SW 1271 (cell line): ENCODE measurements at places on chromosomes 11 and 22.

DNA sequence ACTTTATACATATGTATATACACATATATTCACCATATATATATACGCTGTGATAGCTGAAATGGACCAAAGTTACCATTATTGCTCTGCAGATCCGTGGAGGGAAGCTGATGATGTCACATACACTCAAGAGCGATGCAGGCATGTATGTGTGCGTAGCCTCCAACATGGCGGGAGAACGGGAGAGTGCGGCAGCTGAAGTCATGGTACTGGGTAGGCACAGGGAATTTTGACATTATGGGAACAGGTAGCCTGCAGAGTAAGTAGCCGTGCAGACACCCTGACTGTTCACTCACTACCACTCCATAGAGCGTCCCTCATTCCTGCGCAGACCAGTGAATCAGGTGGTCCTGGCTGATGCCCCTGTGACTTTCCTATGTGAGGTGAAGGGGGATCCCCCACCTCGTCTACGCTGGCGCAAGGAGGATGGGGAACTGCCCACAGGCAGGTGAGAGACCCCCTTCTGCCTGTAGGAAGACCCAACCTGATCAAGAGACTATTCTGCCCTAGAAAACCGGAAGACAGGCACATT lies 4.7 kb downstream of the ROBO3 start:
- no peak for DNase-seq

GRCh38 chr11:111299101-111300026 lies 1.0 kb downstream of the POU2AF3 start:
- DNase-seq = peak; percentile 42

DNA sequence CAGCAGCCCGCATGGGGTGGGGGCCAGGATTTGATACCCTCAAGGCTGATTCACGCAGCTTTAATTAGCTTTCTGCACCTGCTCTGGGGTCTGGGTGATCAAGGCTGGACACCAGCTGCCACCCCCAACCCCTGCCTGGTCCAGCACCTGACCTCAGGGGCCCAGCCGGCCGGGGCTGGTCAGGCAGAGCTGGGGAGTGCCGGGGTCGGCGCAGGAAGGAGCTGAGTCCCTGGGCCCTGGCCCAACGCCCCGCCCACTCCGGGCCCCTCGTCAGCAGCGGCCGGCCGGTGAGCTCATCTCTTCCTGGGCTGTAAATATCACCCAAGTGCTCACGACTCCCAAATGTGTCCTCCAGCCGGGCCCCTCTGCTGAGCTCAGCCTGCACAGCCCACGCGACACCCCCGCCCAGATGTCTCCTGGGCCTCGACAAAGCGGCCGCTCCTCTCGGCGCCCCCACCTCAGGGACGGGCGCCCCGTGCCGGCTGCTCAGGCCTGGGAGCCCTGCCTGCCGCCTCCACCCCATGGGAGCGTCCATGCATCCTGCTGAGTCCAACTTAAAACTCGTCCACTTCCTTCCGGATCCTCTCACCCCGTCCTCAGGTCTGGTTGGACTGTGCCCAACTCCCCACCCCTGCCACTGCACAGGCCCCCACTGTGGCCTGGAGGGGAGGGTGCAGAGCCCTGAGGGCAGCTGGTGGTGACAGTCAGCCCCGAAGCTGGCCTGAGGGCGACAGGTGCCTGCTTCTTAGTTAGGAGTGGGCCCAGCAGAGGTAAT lies 29.0 kb downstream of the RTN4R start:
- no peak for DNase-seq

GRCh38 chr11:8621147-8621546 lies 27.1 kb upstream of the STK33 start:
- no peak for DNase-seq

DNA sequence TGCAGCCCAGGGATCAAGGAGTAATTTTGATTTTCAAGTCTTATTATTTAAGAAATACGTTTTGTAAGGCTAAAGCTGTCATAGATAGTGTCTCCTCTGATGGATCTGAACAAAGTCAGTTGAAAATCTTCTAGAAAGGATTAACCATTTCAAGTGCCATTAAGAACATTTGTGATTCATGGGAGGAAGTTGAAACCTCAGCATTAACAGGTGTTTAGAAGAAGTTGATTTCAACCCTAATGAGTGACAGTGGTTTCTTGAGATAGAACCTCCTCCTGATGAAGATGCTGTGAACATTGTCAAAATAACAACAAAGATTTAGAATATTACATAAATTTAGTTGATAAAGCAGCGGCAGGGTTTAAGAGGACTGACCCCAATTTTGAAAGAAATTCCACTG lies 61.7 kb downstream of the PRR5L start:
- no peak for DNase-seq

DNA sequence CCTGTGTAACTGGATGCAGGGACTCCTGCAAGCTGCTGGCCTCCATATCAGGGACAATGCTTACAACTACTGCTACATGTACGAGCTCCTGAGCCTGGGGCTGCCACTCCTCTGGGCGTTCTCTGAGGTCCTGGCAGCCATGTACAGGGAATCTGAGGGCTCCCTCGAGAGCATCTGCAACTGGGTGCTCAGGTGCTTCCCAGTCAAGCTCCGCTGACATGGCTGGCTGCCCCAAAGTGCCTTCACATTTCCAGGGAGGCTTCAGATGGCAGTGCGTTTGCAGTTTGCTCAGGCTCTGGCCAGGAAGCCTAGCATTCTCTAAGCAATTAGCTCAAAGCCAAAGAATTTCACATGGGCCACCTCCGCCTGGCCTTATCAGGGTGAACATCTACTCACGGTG lies 117.4 kb upstream of the PARVA start:
- no peak for DNase-seq

GRCh38 chr11:16784666-16785065 lies 46.2 kb downstream of the C11orf58 start:
- DNase-seq = no peak

- DNase-seq = peak; percentile 33
These were observed 3.6 kb upstream of the OR2AT4 start for GRCh38 chr11:75100314-75100713.

DNA sequence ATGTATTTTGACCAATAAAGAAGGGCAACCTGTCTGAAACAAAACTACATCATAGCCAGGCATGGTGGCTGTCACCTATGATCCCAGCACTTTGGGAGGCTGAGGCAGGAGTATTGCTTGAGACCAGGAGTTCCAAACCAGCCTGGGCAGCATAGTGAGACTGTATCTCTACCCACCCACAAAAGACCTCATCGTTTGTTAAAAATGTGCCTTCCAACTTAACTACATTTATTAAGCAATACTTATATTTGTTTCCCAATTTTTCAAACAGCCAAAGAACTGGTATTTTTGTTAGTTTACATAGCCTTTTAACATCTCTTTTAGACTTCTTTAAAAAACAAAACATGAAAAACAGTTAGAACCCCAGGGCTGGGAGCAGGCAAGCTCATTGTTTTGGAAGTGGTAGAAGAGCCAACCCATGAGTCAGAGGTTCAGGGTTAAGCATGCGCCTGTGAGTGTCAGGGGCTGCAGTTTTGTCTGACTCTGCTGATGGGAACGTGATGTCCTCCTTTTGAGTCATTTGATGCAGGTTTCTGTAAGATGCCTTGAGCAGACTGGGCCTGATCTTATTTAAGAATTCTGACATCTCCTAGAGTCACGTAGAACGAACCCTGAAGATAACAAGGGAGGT lies 53.9 kb upstream of the CRTAM start:
- no peak for DNase-seq

- peak; percentile 63 for DNase-seq
These were observed 3.4 kb downstream of the CLPB start for GRCh38 chr11:72430741-72431570.

DNA sequence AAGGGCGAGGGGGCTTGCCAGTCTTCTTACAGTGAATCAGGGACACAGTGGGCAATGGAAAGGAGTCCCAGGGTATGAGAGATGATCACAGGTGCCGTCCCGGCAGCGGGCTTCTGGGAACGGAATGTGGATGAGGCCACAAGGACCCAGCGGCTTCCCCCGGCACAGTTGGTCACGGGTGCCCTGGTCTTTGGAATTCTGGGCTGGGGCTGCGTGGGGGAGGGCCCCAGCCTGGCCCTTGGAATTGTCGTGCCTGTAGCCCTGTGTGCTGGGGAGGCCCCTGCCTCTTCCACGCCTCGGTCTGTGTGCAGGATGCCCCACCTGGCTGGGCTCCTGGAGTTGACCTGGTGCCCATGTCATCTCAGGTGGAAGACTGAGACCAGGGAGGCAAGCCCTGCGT lies 76.6 kb downstream of the FBLN1 start:
- DNase-seq = no peak

GRCh38 chr22:37084385-37084784 lies 25.1 kb downstream of the TMPRSS6 start:
- DNase-seq = no peak

DNA sequence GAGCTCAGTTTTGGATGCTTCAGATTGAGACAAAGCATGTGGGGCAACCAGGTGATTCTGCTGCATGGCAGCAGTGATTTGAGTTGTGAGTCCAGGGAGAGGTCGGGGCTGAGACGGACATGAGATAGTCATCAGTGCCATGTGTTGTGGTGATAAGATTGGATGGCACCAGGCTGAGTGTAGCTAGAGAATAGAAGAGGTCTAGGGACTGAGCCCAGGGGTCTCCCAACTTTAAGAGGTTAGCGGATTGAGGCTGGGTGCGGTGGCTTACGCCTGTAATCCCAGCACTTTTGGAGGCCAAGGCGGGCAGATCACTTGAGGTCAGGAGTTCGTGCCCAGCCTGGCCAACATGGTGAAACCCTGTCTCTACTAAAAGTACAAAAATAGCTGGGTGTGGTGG lies 6.3 kb upstream of the CTSD start:
- DNase-seq = no peak

DNA sequence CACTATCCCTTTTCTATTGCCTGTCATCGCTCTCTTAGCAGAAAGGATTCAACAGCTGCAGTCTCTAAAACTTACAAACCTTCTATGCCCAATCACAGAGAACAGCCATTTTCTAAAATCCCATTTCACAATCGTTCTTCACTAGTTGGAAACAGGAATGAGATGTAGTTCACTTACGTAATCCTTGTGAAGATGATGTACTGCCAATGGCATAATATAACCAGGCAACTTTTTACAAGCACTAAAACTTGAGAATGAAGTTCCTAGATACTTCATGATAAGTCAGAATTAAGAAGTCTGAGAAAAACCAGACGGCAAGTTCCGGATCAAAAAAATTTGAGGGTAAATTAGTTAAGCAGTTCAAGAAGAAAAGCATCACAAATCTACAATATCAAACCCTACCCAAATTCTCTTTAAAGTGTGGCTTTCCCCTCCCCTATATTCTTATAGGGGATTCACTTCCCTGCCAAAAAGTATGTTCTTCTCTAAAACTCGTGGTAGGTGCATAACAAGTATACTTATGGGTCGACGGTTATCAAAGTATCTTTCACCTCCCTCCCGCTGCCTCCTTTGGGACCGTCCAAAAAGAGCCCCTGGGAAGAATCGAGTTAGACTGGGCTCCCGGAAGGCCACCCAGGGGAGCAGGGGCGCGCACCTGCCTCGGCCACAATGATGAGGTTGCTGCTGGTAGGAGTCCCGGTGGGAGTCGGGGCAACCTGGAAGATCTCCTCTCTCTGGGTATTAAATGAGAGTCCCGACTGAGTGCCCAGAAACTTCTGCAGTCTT lies 666 bp downstream of the MSANTD4 start:
- DNase-seq = peak; percentile 18

DNA sequence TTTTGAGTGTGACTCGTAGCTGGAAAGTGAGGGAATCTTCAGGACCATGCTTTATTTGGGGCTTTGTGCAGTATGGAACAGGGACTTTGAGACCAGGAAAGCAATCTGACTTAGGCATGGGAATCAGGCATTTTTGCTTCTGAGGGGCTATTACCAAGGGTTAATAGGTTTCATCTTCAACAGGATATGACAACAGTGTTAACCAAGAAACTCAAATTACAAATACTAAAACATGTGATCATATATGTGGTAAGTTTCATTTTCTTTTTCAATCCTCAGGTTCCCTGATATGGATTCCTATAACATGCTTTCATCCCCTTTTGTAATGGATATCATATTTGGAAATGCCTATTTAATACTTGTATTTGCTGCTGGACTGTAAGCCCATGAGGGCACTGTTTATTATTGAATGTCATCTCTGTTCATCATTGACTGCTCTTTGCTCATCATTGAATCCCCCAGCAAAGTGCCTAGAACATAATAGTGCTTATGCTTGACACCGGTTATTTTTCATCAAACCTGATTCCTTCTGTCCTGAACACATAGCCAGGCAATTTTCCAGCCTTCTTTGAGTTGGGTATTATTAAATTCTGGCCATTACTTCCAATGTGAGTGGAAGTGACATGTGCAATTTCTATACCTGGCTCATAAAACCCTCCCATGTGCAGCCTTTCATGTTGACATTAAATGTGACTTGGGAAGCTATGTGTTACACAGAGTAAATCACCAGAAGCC lies 11.0 kb downstream of the OR51E1 start:
- no peak for DNase-seq

GRCh38 chr11:47499161-47499560 lies 50.2 kb upstream of the RAPSN start:
- DNase-seq = no peak

DNA sequence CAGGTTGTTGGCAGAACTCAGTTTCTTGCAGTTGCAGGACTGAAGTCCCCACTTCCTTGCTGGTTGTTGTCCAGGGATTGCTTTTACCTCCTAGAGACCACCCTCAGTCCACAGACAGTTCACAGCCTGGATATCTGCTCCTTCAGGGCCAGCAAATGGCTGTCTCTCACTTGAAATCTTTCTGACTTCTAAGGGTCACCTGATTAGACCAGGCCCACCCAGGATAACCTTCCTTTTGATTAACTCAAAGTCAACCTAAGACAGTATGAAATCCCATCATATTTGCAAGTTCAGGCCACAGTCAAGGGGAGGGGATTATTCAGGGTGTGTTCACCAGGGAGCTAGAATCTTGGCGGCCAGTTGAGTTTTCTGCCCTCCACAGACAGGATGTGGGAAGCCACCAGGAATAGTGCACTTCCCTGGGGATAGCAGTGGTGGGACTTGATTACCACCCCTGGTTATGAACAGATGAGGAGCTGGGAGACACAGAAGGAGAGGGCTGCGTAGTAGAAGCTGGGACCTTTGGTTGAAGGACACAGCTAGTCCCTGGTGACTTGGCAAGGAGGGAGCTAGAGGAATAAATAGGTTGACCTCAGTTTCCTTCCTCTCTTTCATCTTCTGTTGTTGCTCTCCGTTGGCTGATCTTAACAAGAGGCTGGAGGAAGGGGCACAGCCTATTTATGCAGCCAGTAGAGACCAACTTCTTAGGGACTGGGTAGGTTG lies 33.4 kb downstream of the MIAT start:
- DNase-seq = no peak

GRCh38 chr22:35913925-35914324 lies 114.7 kb downstream of the RBFOX2 start:
- no peak for DNase-seq

DNA sequence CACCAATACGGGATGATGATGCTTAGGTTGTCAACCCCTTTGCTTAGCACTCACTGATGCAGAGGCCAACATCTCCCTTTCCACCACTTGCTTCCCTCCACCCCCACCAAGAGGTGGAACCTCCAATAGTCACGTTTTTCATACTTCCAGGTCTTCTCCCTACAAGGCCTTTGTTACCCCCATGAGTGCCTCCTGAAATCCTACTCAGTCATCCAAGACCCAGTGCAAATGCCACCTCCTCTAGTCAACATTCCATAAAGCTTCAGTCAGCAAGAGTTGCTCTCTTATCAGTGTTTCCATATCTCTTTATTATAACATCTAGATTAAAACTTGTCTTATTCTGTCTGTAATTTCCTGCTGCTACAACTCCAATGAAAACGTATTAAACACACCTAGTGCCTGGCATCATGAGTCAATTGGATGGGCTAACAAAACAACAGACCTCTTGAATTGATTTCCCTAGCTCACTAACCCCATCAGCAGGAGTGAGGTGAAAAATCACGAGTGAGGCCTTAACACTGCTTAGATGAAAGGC lies 370.7 kb upstream of the CCDC90B start:
- no peak for DNase-seq
